NCI-H1417 treated with DMSO at 0.1 percent for 48 hours (cell line): ENCODE measurements at places on chromosomes 2 and 18.

DNA sequence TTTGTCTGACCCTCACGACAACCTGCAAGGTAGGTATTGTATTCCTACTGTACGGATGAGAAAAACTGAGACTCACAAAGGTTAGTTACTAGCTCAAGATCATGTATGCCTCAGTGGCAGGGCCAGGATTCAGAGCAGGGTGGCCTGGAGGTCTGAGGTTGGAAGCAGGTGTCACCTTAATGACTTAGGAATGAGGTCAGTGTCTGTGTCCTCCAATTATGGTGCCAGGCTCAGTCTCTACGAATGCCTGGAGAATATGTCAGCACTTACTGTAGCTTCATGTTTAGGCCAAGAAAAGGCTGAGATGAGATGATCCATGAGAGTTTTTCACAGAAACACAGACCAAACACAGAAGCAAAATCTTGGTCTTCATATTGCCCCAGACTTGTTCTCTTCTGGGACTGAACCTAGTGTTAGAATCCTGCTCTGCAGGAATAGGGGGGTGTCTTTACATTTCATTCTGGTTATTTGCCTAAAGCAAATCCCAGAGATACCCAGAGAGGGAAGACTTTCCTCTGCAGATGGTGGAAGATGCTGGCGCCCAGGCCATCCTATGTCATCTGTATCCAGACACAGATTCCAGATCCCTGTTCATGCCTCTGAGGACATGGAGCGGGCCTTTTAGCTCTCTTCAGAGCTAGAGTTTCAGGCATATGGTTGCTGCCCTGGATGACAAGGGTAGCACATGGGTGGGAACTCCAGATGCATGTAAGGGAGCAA is 16.3 kb upstream of the RAB10 start:
- no peak for DNase-seq

DNA sequence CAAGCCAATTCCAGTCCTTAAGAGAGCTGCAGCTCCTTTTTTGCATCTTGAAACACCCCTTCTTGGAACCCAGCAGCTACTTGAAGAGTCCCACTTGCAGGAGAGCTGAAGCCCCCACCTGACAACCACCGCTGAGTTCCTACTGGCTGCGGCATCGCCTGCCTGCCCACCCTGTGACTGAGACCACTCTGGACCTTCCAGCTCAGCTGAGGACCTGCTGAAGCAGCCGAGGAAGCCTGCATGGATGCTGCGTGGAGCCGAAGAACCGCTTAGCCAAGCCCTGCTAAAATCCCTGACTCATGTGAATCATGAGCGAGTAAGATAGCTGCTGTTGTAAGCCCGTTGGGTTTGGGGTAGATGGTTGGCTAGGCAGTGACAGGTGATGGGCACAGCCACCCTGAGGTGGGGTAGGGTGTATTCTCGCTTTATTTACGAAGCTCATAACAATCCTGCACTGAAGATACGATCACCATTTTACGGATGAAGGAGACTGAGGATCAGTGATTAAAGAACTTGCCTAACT is 78.4 kb downstream of the INHBB start:
- DNase-seq = no peak

DNA sequence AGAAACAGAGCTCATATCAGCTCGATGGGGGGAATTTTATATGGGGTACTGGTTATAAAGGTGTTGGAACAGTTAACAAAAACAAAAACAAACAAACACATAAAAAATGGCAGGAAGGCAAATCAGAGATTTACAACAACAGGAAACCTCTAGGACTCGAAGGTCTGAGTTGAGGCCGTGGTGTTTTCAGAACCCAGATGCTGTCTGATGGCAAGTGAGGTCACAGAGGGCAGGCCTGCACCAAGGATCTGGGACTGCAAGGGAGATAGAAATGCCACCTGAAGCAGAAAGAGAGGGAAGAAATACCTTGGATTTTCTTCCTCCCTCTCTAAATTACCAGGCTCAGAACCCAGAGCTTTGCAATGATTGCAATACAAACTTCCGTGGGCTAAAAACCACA is 429.5 kb downstream of the ZNF521 start:
- DNase-seq = no peak

DNA sequence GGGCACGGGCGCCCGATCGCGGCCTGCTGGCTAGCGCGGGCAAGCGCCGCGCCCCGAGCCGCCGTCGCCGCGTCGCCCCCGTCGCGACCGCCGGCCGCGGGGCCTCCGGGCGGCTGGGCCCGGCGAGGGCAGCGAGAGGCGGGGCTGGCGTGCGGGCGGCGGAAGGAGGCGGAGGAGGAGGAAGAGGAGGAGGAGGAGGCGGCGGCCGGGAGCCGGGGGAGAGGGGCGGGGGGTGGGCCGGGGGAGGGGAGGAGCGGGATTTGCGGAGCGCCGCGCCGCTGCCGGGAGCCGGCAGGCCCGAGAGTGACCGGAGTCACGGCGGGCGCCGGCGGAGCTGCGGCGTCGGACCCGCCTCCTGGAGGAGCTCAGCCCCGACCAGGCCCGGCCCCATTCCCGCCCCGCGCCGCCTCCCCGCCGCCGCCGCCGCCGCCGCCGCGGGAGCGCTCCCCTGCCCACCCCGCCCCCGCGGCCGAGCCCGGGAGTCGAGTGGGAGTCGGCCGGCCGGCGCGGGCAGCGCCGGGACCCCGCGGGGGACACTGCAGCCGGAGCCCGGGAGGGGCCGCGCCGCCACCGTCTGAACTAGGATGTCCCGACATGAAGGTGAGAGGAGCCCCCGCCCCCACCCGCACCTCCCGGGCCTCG is at the start of gene KCMF1:
TSS of gene KCMF1 (plus strand) at position 294 of the 642 bp plus-strand sequence. CDS start at position 585, 291 bp downstream.
- no peak for DNase-seq

- no peak for DNase-seq
Observed at GRCh38 chr18:2312440-2312839, 258.9 kb downstream of the METTL4 start.

GRCh38 chr2:7881063-7881462 is 800.8 kb upstream of the ID2 start:
- DNase-seq = no peak

DNA sequence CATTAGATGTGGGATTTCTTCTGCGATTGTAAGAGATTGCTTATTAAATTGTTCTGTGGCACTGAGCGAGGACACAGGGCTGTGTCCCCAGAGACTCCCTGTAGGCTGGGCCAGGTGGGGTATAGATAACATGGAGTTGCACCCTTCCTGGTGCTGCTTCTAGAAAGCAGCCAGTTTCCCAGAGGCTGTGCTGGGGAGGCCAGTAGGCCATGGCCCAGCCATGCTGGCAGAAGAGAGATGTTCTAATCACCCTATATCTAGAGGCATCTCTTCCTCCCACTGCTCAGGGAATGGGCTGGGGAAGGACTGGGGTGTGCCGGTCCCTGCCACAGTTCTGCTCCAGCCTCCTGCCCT is 66.9 kb downstream of the HS1BP3 start:
- no peak for DNase-seq

DNA sequence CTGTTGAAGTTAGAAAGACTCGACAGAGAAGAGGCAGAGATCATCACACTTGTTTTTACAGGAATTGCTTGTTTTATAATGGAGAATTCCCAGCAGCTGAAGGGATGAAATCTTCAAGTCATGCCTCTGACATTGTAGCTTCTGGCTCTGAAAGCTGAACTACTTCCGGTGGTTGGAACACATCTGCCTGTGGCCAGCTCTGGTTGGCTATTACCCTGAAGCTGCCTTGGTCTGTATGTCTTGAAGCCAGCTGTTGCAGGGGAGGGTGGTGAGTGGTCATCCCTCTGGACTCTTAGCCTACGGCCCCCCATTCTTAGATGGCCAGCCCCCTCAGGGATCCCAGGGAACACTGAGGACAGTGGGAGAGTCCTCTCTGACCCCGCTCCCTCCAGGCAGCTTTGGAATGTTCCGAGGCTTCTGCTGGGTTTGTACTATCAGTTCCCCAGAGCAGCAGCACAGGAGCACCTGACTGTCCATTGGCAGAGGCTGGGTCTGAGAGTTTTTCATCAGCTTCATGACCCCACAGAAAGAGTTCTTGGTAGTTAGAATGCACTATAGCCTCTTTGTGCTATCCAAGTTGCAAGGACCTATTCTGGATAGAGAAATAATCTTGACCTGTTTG is 87.4 kb upstream of the CAPN13 start:
- no peak for DNase-seq

DNA sequence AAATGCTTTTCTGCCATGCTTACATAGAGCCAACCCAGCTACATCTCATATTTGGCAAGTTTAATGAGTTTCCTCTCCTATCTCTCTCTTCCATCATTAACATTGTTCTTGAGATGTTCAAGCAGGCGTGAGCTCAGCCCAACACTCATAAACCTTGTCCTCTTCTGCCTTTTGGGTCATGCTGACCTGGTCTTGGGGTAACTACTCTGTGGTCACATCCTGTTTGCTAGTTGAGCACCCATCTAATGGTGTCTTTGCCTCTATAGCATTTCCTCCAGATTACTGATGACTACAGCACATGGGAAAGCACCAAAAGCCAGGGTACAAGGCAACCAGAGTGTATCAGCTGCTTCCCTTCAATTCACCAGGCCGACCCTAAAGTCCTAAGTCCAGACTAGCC is 366.9 kb upstream of the HNRNPA3 start:
- no peak for DNase-seq
